ENCODE measurements at places on chromosomes 7 and 10.

GRCh38 chr10:99612167-99612831 is 7.9 kb downstream of the SLC25A28 start:
- DNase-seq = peak; percentile 61

DNA sequence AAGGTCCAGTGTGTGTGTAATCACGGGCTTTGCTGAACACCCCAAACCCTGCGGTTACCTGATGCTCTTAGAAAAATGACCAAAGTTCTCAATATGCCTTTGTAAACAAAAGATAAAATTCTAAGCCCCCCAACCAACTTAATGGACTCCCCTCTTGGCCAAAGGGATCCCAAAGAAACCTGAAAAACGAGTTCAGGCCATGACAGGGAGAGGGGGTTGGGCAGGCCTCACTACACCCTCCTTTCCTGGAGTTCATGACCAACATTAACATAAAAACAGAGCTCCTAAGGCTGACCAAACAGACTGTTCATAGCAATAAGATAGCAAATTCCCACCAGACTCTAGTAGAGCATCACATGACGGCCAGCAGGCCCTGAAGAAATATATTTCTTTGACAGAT is 3.0 kb upstream of the VIPR2 start:
- DNase-seq = no peak

DNA sequence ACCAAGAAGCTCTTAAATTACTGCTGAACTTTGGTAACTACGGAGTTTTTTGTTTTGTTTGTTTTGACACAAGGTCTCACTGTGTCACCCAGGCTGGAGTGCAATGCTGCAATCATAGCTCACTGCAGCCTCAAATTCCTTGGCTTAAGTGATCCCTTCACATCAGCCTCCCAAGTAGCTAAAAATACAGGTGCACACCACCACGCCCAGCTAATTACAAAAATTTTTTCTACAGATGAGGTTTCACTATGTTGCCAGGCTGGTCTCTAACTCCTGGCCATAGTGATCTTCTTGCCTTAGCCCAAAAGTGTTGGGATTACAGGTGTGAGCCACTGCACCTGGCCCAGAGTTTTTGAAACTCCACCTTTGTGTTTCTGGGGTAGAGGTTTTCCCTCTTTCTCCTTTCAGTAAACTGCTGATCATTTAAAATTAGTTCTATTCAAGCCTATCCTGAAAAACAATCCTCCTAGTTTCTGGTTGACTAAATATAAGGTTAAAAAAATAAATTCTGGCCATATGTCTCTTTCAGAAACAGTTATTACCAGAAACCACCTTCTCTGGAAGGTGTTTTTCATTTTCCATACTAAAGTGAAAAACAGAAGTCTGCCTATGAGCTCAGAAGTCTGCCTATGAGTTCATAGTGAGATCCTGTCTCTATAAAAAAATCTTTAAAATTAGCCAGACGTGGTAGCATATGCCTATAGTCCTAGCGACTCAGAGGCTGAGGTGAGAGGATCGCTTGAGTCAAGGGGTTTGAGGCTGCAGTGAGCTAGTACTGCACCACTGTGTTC is 63.9 kb downstream of the VOPP1 start:
- no peak for DNase-seq

DNA sequence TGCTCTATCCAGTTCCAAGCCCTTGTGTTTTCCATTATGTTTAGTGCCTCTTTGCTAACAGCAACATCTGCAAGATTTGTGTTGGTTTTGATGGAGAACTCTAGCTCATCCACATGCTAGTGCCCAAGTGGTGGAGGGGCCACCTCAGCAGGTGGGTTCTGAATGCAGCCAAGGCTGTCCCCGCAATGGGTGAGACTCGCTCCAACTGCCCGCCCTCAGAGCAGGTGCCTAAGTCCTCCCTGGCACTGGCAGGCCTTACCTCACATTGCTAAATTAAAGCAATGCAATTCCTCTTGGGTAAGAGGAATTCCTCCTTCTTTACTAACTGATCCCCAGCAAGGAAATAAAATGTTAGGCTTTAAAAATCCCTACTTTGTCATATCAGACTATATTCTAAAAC is 146.8 kb downstream of the ADCY1 start:
- peak; percentile 14 for DNase-seq

DNA sequence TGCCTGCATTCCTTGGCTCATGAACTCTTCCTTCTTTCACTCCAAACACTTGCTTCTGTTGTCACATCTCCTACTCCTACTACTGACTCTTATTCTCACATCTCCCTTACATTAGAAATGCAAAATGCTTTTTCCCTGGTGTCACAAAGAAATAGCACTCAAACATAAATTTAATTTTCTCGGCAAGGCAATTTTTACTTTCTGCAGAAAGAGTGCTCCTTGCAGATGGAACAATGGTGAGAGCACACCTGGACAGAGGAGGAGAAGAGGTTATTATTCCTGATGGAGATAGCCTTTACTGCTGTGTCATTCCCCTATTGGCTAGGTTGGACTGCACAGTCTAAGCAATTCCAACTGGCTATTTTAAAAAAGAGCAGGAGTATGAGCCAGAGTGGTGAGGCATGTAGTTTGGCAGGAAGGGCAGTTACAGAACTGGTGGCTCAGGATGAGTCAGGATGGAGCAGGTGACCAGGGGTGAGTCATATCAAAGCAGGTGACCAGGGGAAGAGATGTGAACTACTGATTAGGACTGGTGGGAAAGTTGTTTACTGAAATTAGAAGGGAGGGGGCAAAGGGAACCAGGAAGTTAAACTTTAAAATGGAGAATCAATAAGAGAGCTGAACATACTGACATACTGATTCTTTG is 52.9 kb downstream of the CYP2C9 start:
- no peak for DNase-seq

DNA sequence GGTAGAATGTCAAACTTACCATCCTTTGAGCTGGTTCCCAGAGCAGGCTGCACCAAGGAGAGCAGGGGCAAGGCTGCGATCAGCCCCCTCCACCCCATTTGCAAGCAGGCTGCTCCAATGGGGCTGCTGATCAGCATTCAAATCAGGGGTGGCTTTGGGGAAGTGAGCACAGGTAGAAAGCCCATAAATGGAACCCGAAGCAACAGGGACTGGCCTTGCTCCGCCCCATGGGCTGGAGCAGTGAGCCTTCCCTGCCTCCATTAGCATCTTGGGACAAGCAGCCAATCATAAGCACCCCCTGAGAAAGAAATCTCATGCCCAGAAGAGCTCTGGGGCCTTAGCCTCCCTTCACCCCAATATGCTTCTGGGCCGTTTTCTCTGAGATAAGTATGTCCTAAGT is 4.0 kb upstream of the PKD1L1 start:
- DNase-seq = no peak

- no peak for DNase-seq
Observed at GRCh38 chr7:104126411-104126841, 81.4 kb downstream of the ORC5 start.

DNA sequence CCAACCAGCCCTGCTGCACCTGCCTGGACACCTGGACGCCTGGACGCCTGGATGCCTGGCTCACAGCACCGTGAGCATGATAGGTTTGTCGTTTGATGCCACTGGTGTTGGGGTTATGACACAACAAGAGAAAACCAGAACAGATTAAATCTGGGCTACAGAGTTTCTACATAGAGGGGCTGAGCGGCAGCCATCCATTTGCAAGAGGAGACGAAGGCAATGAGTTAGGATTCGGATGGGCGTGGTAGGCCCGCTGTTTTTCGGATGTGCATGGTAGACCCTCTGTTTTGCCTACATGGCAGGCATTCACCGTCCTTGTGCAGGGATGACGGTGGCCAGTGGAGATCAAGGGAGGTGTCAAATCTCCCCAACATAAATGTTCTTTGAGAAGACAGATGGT is 121.5 kb upstream of the RNF32 start:
- DNase-seq = no peak

- no peak for DNase-seq
Observed at GRCh38 chr10:79263939-79264338, 83.3 kb upstream of the PPIF start.

- DNase-seq = no peak
Observed at GRCh38 chr7:77425101-77426051, 9.2 kb upstream of the GSAP start.
